Germinal center (tissue), 1 donor: ENCODE measurements at places on chromosomes 5 and 9.
A peak's percentile ranks its signal among the peaks of the same experiment; 100 is the strongest.

DNA sequence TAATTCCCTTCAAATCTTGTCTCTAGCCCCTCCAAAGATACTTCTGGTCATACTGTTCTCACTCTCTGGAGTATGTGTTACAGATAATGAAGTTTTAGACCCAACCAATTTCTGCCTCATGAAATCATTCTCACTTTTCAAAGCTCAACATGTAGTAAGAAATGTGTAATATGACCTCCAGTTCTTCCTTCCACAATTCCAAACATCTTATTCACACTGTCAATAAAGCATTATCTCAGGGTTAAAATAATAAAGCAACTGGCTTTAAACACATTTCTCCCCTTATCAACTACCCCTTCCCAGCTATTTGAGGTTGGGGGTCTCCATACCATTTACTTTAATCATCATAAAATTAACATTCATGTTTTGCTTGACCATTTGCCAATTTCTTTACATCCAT, 654.1 kb downstream of the RAB3C start:
- DNase-seq: no peak

- no peak for DNase-seq
Measured at GRCh38 chr5:14444161-14444560, 137.4 kb upstream of the OTULINL start.

- DNase-seq: no peak
Measured at GRCh38 chr5:2670940-2671339, 80.5 kb downstream of the IRX2 start.

GRCh38 chr5:140253985-140254384, 48.9 kb downstream of the PFDN1 start:
- no peak for DNase-seq

DNA sequence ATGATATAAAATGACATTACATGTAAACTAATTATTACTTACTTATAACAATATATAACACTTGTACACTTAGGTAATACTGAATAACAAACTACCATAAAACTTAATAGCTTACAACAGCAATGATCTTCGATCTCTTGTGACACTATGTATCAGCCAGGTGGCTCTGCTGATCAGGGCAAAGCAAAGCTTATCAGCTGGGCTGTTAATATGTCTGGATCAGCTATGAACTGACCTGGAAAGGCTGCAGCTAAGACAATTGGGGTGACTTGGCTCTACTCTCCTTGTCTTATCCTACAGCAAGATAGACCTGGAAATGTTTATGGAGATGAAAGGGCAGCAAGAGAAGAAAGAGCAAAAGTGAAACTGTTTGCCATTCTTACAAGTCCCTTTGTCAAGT, 511.3 kb downstream of the TLR4 start:
- no peak for DNase-seq

GRCh38 chr5:36660397-36661049, 54.1 kb downstream of the SLC1A3 start:
- DNase-seq: no peak

DNA sequence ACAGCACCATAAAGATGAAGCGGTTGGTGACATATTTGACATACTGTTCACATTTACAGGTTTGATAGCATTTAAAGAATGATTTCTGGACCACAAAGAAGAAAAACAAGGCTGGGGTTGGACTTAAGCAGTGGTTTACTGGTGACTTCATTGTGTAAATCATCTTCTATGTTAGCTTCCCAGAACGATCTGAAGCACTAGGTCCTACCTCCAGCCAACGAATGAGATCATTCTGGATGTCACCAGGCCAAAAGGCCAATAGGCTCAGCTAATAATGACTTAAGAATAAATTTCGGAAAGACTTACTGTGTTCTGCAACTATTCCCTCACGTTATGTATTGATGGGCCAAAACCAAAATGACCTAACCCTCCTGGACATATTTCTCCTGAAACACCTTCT, 675.3 kb upstream of the CCNG1 start:
- DNase-seq: no peak

DNA sequence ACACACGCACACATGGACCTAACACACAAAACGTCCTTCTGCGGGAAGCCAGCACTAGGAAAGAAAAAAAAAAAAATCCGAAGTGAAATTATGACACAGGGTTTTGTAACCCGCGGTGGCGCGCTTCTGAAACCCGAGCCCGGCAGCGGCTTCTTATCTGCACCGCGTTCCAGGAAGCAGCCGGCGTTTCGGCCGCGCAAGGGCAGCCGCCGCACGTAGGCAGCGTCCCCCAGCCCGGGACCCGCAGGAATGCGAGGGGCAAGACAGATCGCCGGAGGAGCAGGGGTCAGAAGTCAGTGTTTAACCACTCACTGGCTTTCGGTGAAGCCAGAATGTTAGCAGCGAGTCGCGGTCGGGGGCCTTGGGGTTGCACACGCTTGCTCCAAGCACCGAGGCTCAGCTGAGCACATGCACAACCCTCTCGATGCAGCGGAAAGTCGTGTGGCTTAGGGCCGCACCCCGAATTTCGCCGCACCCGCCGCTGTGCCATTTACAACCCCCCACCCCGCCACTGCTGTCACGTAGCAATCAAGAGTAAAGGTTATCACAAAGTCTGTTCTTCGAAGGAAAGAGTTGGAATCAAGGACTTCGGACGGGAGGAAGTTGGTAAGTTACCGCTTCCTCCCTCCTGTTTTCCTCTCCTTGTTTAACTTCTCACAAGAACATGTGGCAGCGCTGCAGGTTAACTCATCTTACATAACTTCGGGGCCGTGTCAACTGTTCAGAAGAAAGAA, 167.9 kb downstream of the AUH start:
- peak; percentile 54 for DNase-seq

DNA sequence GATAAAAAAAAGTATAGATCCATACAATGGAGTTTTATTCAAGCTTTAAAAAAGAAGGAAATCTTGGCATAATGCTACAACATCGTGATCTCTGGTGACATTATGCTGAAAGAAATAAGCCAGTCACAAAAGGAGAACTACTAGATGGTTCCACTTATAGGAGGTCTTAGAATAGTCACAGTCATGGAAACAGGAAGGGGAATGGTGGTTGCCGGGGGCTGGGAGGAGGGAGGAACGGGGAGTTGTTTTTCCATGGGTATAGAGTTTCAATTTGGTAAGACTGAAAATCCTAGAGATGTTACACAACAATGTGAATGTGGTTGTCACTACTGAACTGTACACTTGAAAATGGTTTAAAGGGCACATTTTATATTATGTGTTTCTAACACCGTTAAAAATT, 94.5 kb downstream of the CFAP90 start:
- no peak for DNase-seq

GRCh38 chr5:177372910-177373309, 11.3 kb upstream of the SLC34A1 start:
- DNase-seq: no peak

DNA sequence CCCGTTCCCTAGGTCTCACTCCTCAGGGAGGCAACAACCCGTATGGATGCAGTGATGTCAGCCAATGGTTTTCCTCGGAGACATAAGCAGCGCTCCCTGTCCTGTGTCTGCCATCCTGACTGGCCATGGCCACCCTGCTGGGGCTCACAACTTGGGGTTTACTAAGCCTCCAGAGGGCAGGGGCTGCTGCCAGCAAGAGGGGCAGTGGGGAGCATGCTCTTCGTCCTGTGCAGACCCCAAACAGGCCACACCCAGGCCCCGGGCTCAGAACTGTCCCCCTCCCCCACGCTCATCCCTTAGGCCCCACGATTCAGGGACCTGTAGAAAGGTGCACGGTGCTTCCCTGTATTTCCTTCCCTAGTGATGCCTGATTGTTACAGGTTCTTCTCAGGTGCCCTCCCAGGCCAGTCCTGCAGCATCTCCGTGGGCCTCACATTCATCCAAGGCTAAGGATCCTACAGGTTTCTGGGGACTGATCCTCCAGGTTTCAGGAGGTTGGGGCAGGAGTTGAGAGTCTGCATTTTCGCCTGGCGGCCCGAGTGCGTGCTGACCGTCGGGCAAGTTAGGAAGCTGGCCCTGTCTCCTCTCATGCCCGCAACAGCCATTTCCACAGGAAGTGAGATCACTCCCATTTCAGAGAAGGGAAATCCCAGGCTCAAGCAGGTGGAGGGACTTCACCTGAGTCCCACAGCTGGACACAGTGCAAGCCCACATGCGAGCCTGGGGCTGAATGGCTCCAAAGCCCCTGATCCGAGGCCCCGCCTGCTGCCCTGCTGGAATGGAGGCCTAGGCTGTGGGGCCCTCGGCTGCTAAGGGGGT, 217.6 kb downstream of the ROR2 start:
- DNase-seq: no peak

DNA sequence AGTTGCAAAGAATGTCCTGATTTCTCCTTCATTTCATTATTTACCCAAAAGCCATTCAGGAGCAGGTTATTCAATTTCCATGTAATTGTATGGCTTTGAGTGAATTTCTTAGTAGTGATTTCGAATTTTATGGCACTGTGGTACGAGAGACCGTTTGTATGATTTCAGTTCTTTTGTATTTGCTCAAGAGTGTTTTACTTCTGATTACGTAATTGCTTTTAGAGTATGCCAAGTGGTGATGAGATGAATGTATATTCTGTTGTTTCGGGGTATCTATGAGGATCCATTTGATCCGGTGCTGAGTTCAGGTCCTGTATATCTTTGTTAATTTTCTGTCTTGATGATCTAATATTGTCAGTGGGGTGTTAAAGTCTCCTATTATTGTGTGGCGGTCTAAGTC, 41.2 kb downstream of the INSL6 start:
- no peak for DNase-seq

GRCh38 chr9:221989-222776, 7.5 kb downstream of the DOCK8 start:
- no peak for DNase-seq

DNA sequence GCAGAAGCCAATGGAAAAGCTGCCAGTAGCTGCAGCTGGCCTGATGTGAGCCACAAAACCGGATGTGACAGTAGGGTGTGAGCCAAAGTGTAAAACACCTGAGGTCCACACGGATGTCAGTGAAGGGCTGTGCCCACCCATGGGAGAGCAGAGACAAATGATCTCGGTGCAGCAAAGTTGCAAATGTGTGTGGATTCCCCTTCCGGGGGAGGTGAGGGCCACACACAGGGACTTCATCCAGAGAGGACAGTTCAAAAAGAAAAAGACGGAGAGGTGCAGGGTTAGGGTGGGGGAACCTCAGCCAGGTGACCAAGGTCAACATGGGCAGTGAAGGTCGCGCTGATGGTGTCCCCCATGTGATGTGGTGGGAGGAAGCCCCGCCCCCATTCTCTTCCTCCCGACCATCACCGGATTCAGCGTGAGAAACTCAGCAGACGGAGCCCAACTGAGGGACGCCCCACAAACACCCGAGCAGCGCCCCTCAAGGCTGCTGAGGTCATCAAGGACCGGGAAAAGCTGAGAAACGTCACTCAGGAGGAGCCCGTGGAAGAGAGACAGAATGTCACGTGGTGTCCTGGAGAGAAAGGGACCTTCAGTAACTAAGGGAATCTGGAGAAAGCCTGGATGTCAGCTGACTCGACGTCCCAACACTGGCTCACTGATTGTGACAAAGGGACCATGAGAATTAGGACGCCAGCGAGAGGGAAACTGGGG, 11.4 kb upstream of the PTGDS start:
- DNase-seq: no peak

- DNase-seq: no peak
Measured at GRCh38 chr5:111765613-111766571, 8.9 kb upstream of the NREP start.

DNA sequence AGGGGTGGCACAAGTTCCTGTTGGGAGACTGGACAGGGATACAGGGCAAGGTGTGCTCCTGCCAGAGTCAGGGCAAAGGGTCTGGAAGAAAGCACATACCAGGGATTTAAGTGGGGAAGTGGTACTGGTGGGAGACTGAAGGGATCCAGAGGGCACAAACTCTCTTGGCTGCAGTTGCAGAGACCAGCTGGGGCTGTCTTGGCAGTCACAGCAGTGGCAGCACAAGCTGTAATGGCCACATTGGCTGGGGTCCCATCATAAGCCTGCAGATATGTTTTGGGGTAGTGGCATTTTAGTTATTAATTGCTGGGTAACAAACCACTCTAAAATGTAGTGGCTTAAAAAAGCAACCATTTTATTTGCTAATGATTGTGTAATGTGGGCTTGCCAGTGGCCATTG, 492.2 kb downstream of the ENC1 start:
- DNase-seq: no peak

GRCh38 chr5:143913008-143913752, 101.2 kb downstream of the HMHB1 start:
- DNase-seq: no peak

GRCh38 chr9:16401701-16402100, 468.8 kb downstream of the BNC2 start:
- no peak for DNase-seq

GRCh38 chr5:140627972-140628371, 5.0 kb downstream of the CD14 start:
- DNase-seq: no peak

DNA sequence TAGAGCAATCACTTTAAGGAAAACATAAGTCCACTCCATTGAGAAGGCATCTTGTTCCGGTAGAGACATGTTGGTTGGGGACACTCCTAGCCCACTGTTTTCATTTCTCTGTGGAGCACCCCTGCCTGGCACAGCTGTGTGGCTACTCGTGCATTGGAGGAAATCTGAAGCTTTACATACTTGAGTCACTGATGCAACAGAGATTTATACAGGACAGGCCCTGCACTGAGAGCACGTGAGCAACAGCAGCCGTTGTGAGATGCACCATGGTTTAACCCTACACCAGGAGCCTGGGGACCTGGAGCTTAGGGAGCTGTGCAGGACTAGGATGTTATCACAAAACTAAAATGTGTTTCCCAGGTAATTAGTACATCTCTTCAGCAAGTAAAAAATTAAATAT, 230.7 kb upstream of the IRX1 start:
- DNase-seq: no peak

DNA sequence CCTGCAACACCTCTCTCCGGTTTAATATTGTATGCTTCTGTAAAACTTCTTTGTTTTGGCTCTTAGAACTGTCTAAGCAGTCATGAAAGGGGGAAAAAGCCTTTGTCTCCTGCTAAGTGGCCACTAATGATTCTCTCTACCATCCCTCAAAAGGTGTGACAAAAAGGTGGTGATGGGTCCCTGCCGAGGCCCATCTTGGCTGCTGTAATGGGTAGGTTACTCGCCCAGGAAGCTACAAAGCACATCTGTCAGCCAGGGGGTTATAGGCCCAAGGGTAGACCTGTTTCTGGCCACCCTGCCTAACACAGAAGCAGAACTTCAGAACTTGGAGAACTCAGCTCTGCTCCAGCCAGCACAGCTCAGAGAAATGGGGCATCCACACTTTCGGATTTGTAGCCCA, 1.6 kb downstream of the FAM219A start:
- no peak for DNase-seq

- DNase-seq: no peak
Measured at GRCh38 chr5:176880366-176881020, 18.7 kb downstream of the HK3 start.

DNA sequence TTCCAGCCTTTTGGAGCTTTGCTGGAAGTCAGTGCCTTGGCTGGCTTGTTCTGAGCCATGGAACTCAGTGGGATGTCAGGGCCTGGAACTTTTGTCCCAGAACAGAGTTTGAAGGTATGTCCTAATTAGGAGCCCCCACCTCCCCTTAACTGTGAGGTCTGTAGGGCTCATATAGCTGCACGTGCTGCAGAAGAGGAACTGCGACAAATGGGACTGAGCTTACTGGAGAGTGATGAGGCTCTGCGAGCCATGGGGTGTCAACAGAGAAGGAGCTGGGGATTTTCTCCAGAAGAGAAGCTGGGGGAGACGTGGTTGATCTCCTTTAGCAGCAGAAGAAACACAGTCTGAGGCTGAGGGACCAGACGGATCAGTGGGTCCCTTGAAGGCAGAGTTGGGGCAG, 10.9 kb downstream of the TMEM8B start:
- no peak for DNase-seq
